ENCODE measurements at places on chromosomes 6 and 20.

DNA sequence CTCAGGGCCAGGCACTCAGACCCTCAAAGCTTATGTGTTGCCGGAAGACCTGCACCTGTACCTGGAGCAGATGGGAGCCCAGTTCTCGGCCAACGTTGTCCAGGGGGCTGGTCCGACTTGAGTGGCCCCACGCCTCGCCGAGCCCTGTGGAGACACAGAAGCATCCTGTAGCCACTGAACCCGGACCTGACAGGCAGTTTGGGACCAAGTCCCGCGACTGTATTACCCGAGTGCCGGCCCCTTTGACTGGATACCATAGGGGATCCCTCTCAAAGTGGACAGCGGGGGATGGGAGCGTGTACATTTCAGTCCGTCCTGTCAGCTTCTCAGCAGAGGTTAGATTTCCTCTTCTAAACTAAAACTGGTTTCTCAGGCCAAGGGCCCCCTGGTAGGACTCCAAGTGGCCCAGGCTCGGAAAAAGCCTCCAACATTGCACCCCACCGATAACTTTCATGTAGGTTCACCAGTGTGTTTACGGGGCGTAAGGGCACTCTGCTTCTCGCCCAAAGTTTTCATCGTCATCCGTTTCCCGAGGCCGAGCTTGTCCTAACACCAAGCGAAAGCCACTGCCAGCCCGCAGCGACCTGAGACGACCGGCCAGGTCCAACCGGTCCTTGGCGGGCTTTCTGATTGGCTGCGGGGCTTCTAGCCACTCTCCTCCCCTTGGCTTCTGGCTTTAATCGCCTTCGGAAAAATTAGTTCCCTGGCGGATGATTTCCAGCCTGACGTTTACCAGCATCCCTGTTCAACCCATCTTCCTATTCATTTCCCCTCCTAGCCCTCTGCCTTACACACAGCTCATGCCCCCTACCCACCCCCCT, 10.8 kb downstream of the SIM1 start:
- DNase-seq, result no peak

GRCh38 chr6:160408528-160408927, 60.4 kb downstream of the SLC22A3 start:
- no peak for DNase-seq

DNA sequence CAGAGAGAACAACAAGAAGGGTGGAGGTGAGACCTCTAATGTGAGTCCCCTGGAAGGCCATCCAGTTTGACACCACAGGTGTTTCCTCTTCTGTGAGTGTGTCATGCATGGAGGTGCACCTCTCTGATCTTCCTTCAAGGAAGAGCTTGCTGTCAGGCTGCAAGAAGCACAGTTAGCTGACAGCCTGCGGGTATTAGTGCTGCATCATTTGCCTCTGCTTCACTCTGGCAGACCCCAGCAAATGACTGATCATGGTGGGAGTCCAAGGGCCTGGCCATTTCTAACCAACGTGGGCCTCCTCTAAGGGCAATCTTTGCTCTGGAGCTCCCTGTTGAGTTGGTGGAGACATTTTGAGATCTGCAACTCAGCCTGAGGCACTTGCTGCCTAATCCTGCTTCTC, 206.3 kb downstream of the EPHA7 start:
- no peak for DNase-seq

DNA sequence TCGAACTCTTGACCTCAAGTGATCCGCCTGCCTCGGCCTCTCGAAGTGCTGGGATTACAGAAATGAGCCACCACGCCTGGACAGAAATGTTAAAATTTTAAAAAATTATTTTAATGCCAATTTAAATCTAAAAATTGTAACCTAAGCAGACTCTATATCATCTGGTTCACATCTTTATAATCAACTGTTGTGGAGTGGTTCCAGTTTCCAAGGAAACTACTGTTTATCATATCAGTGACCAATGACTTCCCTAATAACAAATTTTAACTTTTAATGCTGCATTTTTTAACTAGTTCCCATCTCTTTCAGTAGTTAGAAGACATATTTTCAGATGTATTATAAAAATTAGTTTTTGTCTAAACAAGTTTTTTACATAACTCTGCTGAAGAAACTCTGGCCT, 5.2 kb upstream of the BTN3A2 start:
- no peak for DNase-seq

GRCh38 chr6:109824105-109824504, 133.0 kb downstream of the FIG4 start:
- no peak for DNase-seq

Data from T-cell (primary cell).